ENCODE measurements at places on chromosomes 7 and 10. TPM values are rescaled to one million over a fixed set of nuclear protein-coding genes. Genes with fewer than 3 reads are reported as not detected.

FGFBP3 gene
- 0.26 TPM for total RNA-seq

ELFN1 gene
- 6.5 TPM for total RNA-seq

FAM171A1 gene
- 7.8 TPM for total RNA-seq

IQUB gene
- 0.51 TPM for total RNA-seq

LOXL4 gene
- total RNA-seq = 1.5 TPM

AZGP1 gene
- 46.5 TPM for total RNA-seq

OPN1SW gene
- total RNA-seq = not detected

XRCC2 gene
- total RNA-seq = 0.48 TPM

ATOH7 gene
- not detected for total RNA-seq

MACROH2A2 gene
- total RNA-seq = 17.3 TPM

CYP2C18 gene
- total RNA-seq = not detected

UTF1 gene
- total RNA-seq = not detected

HECW1 gene
- total RNA-seq = 0.04 TPM

PPP3CB gene
- total RNA-seq = 44.2 TPM

AIFM2 gene
- 6.2 TPM for total RNA-seq

PON1 gene
- total RNA-seq = not detected

FLNC gene
- 646 TPM for total RNA-seq

GPNMB gene
- 74.4 TPM for total RNA-seq

KIAA1549 gene
- total RNA-seq = 1.4 TPM

UCN3 gene
- total RNA-seq = not detected

MBL2 gene
- not detected for total RNA-seq

AGR2 gene
- total RNA-seq = not detected

MINDY3 gene
- total RNA-seq = 15.3 TPM

PKD2L1 gene
- not detected for total RNA-seq

CLRN3 gene
- not detected for total RNA-seq

BTBD16 gene
- total RNA-seq = not detected

LIPN gene
- total RNA-seq = not detected

GRM8 gene
- total RNA-seq = not detected

TFPI2 gene
- 5.9 TPM for total RNA-seq

IL6 gene
- total RNA-seq = 19.8 TPM

PLEKHS1 gene
- not detected for total RNA-seq

NFKB2 gene
- total RNA-seq = 7.3 TPM

LRMDA gene
- total RNA-seq = 19.1 TPM

LFNG gene
- total RNA-seq = 4.3 TPM

AASS gene
- 27.4 TPM for total RNA-seq

TEX47 gene
- total RNA-seq = not detected

CAV1 gene
- total RNA-seq = 396 TPM

DNAH11 gene
- 2.8 TPM for total RNA-seq

TUBB8 gene
- not detected for total RNA-seq

ARF5 gene
- total RNA-seq = 146 TPM

GDF2 gene
- 0.16 TPM for total RNA-seq

SMIM30 gene
- total RNA-seq = 208 TPM

MALRD1 gene
- total RNA-seq = 0.71 TPM

PRTFDC1 gene
- total RNA-seq = 4.0 TPM

TMEM270 gene
- total RNA-seq = not detected

PNLIPRP3 gene
- total RNA-seq = not detected

GSAP gene
- total RNA-seq = 13.5 TPM

ABCB8 gene
- 11.9 TPM for total RNA-seq

ELN gene
- 138 TPM for total RNA-seq

SFRP4 gene
- 11.9 TPM for total RNA-seq

LIPK gene
- total RNA-seq = not detected
